ENCODE measurements at places on chromosomes 2 and 18.
A peak's percentile ranks its signal among the peaks of the same experiment; 100 is the strongest.

DNA sequence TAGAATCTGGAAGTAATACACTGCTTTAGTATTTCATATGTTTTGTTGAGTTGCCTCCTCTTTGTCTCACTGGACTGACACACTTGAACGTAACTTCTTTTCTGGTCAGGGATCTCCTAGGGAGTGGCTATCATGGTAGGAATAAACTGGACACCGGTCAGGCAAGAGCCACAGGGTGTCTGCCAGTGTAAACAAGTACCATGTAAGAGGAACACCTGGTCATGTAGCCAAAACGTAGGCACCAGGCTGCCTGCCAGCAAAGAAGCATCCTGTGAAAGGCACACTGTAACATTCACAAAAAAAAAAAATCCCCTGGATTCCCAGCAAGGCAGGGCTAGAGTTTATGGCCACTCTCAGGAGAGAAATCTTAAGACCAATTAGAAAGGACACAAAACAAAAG, 372.8 kb upstream of the RND3 start:
- DNase-seq: no peak

DNA sequence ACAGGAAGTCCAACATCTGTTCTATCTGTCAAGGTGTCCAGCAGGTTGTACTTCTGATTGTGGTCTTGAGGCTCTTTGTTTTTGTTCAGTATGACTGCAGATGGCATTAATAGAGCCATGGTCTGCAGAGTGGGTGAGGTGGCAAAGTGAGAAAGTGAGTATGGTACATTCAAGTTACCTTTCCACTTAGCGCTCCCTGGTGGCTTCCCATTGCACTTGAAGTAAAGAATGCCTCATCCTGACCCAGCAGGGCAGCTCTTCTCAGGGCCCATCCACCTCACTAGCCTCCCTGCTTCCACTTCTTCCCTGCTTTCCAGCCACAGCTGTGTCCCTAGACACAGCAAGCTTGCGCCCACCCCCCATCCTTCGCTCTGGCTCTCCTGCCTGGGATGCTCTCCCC, 148.0 kb upstream of the ALPP start:
- DNase-seq: peak; percentile 37

DNA sequence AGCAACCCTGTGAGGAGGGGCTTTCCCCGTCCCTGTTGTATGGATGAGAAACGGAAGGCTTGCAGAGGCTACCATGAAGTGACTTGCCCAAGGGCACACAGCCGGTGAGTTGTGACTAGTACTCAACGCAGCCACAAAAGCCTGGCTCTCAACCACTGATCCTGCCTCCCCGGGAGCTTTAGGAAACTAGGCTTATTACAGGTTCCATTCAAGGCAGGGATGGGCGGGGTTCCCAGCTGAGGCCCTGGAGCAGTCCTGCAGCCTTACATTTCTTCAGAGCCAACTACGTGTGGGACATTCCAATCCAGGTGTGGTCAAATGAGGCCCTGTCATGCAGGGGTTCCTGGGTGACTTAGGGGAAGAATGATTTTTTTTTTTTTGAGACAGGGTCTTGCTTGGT, 59.6 kb downstream of the MEX3C start:
- no peak for DNase-seq

DNA sequence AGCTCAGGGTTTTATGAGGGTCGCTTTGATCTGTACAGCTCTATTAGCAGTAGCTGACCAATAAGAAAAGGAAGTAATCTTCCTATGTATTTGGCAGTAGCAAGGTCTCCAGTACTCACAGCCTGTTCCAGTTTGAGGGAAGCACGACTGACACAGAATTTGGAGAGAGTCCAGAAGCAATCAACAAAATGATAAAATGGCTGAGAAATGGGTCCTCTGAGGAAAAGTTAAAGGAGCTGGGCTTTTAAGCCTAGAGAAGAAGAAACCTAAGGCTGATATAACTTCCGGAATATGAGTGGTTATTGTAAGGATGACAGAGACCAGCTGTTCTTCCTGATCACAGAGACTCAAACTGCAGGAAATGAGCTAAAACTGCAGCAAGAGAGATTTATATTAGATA, 382.8 kb downstream of the GPD2 start:
- DNase-seq: no peak

- DNase-seq: no peak
These were observed 162.3 kb downstream of the PHLPP1 start for GRCh38 chr18:62877411-62878221.

- DNase-seq: no peak
These were observed 20.5 kb upstream of the NYAP2 start for GRCh38 chr2:225378984-225379383.

GRCh38 chr2:240461471-240462072, 26.1 kb downstream of the GPC1 start:
- no peak for DNase-seq

GRCh38 chr2:173898996-173899395, 66.2 kb downstream of the SP3 start:
- no peak for DNase-seq

- DNase-seq: no peak
These were observed 83.4 kb downstream of the DOCK10 start for GRCh38 chr2:224958873-224959272.

DNA sequence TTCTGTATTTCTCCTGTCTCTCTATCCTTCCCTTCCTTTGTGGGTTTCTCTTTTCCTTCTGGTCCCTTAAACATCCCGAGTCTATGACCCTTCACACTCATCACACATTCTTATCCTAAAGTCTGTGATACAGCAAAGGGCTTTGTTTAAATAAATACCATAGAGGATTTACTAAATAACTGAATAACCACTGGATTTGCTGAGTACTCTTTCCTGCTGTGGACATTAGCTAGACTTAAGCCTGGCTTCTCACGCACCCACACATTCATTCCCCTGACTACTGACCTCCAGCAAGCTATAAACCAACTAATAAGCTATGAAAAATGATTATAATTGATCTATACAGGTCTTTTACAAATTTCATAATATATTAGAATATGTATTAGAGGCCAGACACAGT, 76.6 kb downstream of the COL4A3 start:
- DNase-seq: no peak

GRCh38 chr2:239012936-239013677, 165.2 kb downstream of the TWIST2 start:
- DNase-seq: no peak

- DNase-seq: no peak
These were observed 7.7 kb upstream of the HS6ST1 start for GRCh38 chr2:128326346-128326745.

DNA sequence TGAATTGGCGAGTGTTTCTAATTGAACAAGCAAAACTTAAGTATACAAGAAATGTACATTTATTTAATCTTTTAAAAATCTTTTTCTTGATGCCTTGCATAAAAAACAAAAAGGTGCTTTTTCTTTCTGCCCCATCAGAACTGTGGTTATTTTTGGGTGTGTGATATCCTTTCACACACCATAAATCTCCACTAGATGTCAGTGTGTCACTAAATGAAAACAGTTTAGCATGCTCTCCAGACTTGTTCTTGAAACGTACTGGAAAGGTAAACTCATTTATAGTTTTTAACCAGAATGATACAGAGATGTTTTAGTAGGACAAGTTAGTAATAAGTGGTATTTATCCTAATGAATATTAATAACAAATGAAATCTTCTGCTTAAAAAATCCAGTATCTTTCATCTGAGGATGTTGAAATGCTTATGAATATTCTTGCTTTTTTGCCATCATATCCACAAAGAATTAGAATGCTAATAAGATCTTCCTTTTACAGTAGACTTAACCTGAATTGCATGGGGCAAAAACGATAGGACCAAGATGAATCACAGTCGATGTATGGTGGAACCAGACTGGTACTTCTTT, 96.8 kb downstream of the UBE2E3 start:
- DNase-seq: peak; percentile 75

- peak; percentile 11 for DNase-seq
These were observed 181.8 kb downstream of the BCL11A start for GRCh38 chr2:60371681-60372080.

GRCh38 chr18:47737956-47738355, 192.5 kb downstream of the SMAD2 start:
- no peak for DNase-seq

GRCh38 chr18:25134861-25135260, 217.1 kb downstream of the ZNF521 start:
- DNase-seq: no peak

DNA sequence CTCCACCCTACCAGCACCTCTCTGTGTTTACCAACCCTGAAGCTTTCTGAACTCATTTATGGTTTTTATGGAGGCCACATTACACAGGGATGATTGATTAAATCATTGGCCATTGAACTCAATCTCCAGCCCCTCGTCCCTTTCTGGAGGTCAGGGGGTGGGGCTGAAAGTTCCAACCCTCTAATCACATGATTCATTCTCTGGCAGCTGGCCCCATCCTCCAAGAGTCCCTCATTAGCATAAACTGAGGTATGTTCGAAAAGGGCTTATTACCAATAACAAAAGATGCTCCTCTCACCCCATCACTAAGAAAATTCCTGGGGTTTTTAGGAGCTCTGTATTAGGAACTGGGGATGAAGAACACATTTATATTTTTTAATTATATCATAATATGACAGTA, 92.3 kb downstream of the DIS3L2 start:
- no peak for DNase-seq

DNA sequence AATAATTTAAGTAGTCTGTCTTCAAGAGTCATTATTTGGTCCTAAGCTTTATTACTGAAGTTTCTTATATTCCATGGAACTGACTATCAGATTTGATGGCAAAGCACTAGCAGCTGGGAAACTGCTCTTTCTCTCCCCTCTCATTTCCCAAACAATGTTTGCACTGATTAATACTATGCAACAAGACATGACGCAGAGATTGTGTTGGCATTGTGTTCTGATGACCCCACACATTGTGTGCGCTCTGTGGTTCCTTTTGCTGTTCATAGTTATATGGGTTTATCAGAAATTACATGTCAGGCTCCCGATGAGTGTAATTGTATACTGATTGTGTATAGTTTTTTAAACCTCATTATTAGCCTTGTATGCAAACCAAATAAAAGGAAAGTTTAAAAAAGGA, 331.6 kb upstream of the FANCL start:
- no peak for DNase-seq

DNA sequence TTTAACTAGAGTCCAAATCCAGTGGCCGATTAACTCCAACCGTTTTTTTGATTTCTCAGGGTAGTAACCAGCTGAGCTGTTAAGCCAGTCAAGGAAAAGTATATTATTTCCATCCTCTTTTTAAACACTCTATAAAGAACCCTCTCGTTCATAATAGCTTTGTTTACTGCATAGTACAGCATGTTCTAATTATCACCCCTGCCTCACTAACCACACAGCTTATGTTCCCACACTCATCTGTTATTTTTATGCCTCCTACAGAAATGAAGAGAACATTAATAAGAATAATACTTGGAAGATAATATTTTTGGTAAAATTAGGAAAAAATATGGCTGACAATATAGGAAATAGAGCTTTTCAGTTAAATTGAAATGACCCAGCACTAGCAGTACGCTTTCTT, 2132.8 kb upstream of the CELF4 start:
- no peak for DNase-seq

- peak; percentile 54 for DNase-seq
These were observed 44.6 kb downstream of the SMAD4 start for GRCh38 chr18:51074605-51075004.

GRCh38 chr2:26444236-26444635, 33.7 kb downstream of the OTOF start:
- no peak for DNase-seq

GRCh38 chr2:119943058-119943457, 69.8 kb upstream of the EPB41L5 start:
- DNase-seq: no peak

GRCh38 chr2:17912266-17912691, 33.8 kb downstream of the KCNS3 start:
- peak; percentile 33 for DNase-seq

GRCh38 chr2:24961903-24962302, 9.9 kb downstream of the DNAJC27 start:
- no peak for DNase-seq

- DNase-seq: no peak
These were observed 432.3 kb downstream of the STK39 start for GRCh38 chr2:167814881-167815718.

GRCh38 chr2:220278022-220278421, 650.6 kb downstream of the SLC4A3 start:
- DNase-seq: no peak

DNA sequence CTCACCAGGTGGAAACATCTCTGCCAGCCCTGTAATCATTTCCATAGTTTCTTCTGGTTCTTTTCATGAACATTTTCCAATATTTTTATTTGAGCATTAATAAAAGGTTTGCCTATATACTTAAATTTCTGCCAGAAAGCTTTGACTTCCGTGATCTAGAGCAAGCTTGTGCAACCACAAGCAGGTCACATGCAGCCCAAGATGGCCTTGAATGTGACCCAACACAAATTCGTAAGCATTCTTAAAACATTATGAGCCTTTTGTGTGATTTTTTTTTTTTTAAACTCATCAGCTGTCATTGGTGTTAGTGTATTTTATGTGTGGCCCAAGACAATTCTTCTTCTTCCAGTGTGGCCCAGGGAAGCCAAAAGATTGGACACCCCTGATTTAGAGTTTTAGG, 51.6 kb downstream of the NEDD4L start:
- no peak for DNase-seq

DNA sequence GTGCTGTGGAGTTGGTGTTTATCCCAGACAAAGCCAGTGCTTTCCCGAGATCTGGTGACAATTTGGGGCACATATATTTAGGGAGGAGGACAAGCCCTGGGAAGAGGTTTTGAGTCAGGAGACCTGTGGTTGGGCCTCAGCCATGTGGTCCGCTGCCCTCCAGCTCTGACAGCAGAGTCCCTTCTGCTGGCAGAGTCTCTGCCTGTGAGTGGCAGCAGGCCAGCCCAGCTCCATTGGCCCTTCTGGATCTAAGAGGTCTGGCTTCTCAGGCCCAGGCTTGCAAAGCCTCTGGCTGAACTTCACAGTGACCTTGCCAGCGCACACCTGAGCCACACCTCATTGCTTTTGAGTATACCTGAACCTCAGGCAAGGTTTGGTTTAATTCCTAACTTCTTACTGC, 115.3 kb downstream of the BCL2L11 start:
- DNase-seq: no peak

DNA sequence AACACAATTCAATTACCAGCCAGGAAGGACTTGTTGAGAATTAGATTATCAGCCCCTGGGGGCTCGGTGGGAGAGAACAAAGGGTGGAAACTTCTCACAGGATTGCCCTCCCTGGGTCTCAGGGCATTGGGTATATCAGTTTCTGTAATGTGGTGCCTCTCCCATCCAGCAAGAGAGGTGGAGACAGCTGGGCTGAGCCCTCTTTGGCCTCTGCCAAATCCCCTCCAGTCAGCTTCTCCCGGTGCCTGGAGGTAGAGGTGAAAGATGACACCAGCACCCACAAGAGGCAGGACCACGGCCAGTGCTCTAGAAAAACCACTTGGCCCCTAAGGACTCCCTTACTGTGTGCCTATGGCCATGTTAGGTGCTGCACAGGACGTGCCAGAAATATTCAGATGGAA, 179.7 kb downstream of the HAUS1 start:
- DNase-seq: no peak

- peak; percentile 69 for DNase-seq
These were observed at the start of gene RNF144A for GRCh38 chr2:6917071-6917760. Gene RNF144A, plus strand, starts transcription at chr2:6917412. Its CDS starts 79,515 bp downstream, at chr2:6996927.

- DNase-seq: no peak
These were observed 108.9 kb downstream of the MEMO1 start for GRCh38 chr2:31901900-31902299.

Data from NB4 (cell line).